ENCODE measurements at places on chromosomes 7 and 10.

DNA sequence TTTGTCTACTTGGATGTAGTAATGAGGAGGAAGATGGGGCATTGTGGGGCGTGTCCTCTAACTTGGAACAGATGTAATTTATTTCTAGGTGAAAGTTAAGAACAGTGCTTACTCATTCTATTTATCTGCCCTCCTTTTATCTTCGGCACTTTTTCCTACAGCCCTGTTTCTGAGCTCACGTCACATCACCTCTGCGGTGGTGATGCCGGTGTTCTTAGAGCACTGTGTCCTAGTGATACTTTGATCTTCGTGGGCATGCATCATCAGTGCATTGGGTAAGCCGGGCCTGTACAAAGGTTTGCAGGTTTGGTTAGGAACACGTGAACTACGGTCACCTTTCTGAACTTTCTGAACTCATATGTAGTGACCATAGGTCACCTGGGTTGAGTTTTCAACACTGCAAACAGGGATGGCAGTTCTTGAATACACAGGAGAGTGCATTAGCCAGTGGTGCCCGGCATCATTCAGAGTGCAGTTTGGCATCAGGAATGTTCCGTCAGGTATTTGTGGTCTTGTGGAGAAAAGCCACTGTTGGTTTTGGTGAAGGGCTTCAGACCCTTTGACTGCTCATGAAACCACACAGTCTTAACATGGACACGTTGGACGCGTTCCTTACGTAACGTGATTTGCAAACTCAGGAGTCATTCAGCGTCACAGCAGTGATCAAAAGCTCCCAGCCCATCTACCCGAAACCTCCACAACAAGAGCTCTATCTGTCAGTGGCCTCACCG is 5.6 kb downstream of the POR start:
- peak; percentile 52 for DNase-seq

DNA sequence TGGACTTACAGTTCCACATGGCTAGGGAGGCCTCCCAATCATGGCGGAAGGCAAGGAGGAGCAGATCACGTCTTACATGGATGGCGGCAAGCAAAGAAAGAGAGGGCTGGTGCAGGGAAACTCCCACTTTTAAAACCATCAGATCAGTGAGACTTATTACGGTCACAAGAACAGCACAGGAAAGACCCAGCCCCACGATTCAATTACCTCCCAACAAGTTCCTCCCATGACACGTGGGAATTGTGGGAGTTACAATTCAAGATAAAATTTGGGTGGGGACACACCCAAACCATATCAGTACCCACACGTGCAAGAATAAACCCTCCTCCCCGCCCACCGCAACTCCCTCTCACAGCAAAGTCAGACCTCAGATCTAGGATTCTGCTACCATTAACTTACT is 4.5 kb upstream of the AIFM2 start:
- no peak for DNase-seq

DNA sequence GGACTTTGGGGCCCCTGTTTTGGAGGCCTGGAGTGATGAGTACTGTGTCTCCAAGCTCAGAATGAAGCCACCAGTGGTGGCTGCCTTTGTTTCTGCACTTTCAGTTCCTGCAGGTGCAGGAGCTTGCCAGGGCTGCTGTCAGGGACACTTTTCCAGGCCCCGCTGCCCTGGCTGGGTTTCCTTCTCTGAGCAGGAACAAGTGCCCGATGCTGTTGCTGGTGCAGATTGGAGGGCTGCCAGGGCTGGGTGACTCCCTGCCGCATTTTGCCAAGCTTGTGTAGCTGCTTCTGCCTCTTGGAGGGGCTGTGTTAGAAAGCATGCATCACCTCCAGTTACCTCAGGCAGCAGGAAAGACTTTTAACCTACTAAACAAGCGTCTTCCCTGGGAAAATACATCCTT is 211.1 kb downstream of the MGMT start:
- DNase-seq: no peak

- no peak for DNase-seq
Observed at GRCh38 chr10:18658271-18659124, 733 bp upstream of the ARL5B start.

GRCh38 chr10:43962346-43963191 is 313.9 kb upstream of the ZNF32 start:
- no peak for DNase-seq

DNA sequence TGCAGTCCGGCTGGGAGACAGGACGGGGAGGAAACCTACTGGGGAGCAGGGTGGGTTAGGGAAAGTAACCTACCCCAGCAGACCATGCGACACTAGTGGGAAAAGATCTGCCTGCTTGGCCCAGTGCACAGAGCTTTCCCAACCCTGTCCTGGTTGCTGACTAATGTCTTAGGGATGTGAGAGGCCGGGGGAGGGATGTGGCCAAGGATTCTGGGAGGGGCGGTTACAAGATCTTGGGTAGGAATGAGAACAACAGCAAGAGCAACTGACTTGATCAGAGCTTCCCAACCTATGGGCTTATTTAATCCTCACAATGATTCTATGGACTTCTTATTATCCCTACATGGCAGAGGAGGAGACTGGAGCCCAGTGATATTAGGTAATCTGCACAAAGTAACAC is 24.0 kb upstream of the EIF5AL1 start:
- DNase-seq: no peak

DNA sequence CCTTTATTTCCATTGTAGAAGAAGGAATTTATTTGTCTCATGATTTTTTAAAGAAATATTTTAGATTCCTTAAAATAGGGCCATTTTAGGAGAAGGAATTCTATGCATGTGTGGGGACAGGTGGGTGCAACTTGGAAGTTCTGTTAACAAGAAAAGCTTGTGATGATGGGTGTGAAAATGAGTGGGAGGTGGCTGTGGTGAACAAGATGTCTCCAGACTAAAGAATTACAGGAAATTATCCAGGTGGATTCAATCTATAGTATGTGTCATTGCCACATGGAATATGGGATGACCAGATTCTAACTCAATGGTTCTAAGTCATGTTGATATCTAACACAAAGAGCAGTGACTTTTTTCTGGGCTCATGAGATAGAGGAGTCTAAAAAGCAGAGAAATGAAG is 229.6 kb upstream of the IGFBP3 start:
- DNase-seq: no peak

GRCh38 chr10:13168781-13169180 is 7.4 kb downstream of the MCM10 start:
- no peak for DNase-seq

DNA sequence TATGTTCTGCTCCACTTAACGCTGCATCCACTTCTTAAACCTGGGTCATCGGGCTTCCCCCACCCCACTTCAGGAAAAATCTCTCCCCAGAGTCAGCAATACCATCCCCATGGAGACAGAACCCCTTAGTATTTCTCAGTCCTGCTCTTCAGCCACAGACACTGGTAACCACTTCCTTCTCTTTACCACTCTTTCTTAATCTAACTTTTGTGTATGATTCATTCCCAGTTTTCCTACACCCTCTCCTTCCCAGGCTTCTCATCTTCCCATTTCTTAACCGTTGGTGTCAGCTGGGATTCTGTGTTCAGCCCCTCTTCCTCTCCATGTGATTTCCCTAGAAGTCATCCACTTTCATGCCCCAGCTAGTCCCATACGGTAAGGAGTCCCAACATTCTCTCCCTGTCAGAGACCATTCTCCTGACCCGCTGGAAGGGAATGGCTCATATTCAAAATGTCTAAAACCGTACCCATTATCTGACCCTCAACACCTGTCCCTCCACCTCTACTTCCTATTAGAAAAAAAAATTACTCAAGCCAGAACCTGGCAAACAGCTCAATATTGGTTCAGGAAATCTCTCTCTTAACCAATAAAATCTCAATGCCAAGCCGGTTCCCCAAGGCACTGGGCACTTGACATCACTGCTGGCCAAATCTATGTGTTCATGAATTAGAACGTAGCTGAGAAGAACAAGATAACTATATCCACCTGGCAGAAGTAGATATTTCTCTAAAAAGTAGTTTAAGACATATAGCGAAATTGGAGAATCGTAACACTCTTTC is 89.4 kb downstream of the DGKI start:
- no peak for DNase-seq

DNA sequence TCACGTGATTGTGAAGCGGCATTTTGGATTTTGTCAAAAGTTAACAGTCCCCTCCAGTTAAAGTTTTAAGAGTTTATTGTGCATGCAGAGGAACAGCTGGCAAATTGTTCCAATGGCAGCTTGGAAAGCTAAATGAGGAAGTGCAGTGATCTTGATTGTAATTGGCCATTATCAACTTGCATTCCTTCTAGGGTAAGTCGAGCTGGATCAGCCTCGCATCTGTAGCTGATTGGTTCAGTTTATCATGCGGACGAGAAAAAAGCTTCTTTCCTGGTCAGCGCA is 566 bp downstream of the ZNF789 start:
- DNase-seq: no peak

DNA sequence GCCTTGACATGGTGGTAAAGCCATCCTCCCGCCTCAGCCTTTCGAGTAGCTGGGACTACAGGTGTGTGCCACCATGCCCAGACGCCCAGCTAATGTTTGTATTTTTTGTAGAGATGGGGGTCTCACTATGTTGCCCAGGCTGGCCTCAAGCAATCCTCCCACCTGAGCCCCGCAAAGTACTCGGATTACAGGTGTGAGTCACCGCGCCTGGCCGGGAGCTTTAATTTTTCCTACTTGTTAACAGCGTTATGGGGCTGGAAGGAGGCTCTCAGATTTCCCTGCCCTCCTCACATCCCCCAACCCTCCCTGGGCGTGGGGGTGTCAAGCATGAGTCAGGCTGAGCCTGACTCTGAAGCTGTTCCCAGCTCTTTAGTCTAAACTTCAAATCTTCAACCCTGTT is 8.3 kb downstream of the ALKBH4 start:
- no peak for DNase-seq

DNA sequence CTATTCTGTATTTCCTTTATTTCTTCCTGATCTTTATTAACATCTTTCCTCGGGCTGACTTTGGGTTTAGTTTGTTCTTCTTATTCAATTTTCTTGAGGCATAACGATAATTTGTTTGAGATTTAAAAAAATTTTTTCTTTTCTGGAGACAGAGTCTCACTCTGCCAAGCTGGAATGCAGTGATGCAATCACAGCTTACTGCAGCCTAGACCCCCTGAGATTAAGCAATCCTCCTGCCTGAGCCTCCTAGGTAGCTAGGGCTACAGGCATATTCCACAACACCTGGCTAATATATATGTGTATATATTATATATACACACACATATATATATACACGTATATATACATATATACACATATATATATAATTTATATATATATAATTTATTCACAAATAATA is 540.2 kb downstream of the NXPH1 start:
- no peak for DNase-seq

- DNase-seq: no peak
Observed at GRCh38 chr7:142298009-142298408, 40.2 kb upstream of the PRSS58 start.

DNA sequence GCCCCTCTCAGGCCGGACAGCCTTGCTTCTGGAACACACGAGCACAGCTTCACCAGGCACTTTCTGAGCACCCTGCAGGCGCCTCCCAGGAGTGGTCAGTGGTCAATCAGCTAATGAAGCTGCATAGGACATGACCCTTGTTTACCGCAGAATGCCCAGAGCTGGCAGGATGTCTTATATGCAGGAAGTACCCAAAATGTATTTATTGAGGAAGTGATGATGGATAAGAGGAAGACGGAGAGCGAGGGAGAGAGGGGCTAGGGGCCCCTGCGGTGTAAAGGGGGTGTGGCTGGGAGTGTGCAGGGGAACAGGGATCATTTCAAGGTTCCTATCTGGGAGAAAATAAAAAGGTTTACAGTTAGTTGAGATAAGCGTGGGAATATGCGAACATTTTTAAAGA is 3.3 kb downstream of the CYP2E1 start:
- DNase-seq: no peak

DNA sequence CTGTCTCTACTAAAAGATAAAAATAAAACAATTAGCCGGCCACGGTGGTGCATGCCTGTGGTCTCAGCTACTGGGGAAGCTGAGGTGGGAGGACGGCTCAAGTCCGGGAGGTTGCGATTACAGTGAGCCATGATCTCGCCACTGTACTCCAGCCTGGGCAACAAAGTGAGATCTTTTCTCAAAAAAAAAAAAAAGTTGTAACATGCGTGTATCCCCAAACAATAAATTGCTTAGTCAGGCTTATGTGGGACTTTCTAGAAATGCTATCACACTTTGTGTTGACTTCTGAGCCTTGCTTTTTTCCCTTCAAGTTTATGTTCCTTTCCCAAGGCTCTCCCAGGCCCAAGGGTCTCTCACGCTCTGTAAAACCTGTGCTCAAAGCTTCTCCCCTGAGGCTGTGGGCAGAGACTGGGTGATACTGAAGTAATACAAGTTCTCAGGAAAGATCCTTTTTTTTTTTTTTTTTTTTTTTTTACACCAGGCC is 88.0 kb upstream of the TNS3 start:
- no peak for DNase-seq

- no peak for DNase-seq
Observed at GRCh38 chr10:120710076-120710475, 141.1 kb upstream of the WDR11 start.

- no peak for DNase-seq
Observed at GRCh38 chr10:65838811-65839210, 1087.0 kb upstream of the LRRTM3 start.

DNA sequence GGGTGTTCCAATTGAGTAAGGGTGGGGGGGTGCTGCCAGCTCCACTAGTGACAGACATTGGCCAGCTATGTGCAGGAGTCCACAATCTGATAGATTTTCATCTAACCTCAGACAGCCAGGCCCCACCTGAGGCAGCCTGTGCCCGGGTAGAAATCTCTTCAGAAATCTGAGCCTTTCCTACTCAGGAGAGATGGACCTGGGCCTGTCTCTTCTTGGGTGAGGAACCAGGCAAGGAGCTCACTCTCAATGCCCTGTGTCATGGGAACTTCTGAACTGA is 86.9 kb downstream of the UBE2H start:
- DNase-seq: no peak
